Stimulated activated CD8-positive, alpha-beta memory T cell treated with anti-CD3 and anti-CD28 coated beads, Interleukin-4, amount 100 ng/mL, for 4 hours (primary cell): ENCODE measurements at places on chromosomes 6 and 20.

DNA sequence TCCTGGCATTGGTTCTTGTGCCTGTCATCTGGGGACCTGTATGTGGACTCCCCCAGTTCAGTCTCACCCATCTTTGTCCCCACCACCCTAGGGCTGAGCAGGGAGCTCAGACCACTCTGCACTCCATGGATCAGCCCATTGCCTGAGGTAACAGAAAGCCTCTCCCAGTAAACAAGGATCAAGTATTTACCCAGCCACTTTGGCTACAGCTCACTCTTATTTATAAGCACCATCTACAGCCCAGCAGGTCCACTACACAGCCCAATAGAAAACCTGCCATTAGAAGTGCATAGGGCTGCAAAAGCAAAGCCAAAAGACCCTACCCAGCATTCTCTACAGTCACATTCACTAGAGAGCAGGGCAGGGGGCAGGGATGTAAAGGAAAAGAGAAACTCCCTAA, 335.0 kb upstream of the SYNCRIP start:
- DNase-seq = no peak

- no peak for DNase-seq
Observed at GRCh38 chr6:15888798-15889772, 226.3 kb upstream of the DTNBP1 start.

GRCh38 chr6:22807261-22807660, 237.9 kb downstream of the HDGFL1 start:
- no peak for DNase-seq

DNA sequence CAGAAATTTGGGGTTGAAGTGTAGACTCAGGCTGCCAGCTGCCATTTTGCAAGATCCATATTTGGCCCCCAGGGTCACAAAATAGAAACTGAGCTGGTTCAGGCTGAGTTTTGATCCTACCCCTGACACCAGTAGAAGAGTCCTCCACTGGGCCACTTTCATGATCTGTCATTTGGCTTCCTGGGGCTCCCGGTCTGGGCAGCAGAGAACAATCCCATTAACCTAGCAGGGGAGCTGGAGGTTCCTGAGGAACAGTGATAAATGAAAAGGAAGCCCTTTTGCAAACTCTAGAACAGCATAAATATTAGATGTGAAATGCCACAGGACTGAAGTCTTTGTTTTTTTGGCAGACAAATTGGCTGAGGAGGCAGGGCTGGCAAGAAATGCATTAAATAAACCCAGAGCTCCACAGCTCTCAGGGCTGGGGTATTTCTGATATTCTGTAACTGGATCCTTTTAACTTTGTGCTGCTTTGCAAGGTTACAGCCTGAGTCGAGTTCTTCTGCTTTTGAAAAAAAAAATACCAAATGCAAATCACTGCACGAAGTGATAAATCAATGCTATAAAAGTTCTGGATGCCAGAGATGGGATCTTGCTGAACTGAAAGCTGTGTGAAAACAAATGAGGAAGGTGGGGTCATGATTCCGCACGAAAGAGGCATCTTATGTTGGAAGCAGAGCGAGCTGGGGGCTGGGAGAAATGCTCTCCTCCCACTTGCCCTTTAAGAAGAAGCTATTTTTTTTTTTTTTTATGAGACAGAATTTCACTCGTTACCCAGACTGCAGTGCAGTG, 64.4 kb downstream of the SULF2 start:
- DNase-seq = no peak

GRCh38 chr6:20188630-20189075, 23.6 kb downstream of the MBOAT1 start:
- no peak for DNase-seq

GRCh38 chr6:11212664-11213063, 19.8 kb downstream of the NEDD9 start:
- no peak for DNase-seq

DNA sequence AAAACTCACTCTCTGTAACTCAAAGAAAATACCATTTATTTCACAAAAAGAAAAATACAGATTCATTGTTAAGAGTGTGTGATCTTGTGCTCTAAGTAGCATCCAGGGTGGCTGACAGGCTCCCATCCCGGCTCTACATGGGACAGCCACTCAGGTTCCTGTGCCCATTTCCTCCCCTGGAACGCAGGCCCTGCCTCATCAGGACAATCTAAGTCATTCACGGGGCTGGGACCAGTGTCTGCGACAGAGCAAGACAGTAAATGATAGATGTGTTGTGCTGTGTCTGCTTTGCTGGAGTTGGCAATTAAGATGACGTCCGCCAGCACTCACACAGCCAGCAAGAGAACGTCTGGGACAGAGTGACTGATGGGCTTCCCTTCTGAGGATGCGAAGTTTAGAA, 6.9 kb upstream of the FAM209A start:
- DNase-seq = no peak

- DNase-seq = no peak
Observed at GRCh38 chr20:12262747-12263146, 345.1 kb downstream of the BTBD3 start.

- DNase-seq = no peak
Observed at GRCh38 chr20:32052090-32052777, at the start of gene HCK. Gene HCK (plus strand): TSS chr20:32052242.

GRCh38 chr6:104537180-104537579, 322.5 kb downstream of the HACE1 start:
- DNase-seq = no peak

DNA sequence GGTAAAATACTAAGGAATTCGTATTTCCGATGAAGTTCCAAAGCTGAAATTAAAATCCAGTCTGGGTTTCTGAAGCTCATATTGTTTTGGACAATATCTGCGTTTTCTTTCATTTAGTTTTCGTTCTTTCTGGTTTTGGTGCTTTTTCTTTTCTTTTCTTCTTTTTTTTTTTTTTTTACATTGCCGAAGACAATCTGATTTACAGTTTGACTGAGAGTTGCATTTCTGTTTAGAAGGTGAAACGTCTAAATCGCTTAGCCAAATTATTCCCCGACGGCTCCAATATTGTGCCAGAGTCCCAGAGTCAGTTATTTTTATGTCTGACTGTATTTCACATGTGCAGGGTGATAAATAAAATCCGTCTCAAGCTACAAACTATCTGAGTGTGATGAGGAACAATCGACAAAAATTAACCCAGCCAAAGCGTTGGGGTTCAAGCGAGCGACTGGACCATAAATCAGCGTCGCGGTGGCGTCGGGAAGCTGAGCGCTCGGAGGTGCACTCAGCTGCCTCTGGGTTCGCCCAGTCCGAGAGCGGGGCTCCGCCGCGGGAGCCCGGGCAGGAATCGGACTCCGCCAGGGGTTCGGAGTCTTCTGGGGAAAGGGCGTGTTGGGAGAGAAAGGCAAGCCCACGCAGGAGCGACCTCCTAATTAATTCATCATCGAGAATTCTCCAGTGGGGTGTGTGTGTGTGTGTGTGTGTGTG, 8.2 kb upstream of the TBX18 start:
- DNase-seq = no peak

- DNase-seq = no peak
Observed at GRCh38 chr6:16998461-16998860, 103.4 kb upstream of the STMND1 start.

DNA sequence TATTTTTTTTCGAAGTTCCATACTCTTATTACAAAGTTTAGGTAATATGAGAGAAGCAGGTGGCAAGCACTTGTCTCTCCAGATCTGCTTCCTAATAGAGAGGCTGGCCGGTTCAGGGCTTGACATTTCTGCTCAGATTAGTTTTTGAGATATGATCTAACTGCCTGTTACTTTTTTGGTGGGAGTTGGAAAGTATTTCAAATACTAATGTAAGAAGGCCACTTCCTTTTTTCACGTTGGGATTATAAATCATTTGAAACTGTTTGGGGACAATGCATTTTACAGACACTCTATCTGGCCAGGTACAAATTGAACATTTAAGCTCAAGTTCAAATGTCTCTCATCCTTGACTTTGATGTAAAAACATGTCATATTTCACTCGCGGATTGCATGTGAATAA, 222.1 kb upstream of the SULF2 start:
- DNase-seq = no peak

DNA sequence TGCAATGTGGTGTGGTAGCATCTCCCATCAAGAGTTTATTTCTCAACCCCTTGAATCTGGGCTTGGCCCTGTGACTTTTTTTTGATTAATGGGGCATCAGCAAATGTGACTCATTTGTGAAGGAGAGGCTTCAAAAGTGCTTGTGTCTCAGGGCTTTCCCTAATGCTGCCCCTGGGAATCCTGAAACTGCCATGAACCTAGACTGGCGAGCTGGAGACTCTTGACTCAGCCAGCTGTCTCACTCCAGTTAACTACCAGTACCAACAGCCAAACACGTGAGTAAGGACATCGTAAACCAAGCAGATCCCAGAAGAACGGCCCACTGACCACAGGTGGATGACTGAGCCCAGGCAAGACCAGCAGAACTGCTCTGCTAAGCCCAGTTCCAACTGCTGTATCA, 72.8 kb upstream of the ADTRP start:
- no peak for DNase-seq

GRCh38 chr20:40359131-40359912, 329.7 kb downstream of the MAFB start:
- no peak for DNase-seq

DNA sequence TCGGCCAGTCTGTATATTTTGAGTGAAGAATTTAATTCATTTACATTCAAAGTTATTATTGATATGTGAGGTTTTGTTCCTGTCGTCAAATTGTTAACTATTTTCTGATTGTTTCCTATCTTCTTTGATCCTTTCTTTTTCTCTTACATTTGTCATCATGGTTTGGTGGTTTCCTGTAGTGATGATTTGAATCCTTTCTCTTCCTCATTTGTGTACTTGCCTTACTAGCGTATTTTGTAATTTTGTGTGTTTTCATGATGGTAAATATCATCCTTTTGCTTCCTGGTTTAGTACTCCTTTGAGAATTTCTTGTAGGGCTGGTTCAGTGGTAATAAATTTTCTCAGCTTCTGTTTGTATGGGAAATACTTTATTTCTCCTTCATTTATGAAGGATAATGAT, 151.7 kb upstream of the CEP162 start:
- no peak for DNase-seq

GRCh38 chr6:4678506-4679300, 97.5 kb upstream of the CDYL start:
- DNase-seq = no peak
